ENCODE measurements at places on chromosomes 7 and 10. TPM values are rescaled to one million over a fixed set of nuclear protein-coding genes. Genes with fewer than 3 reads are reported as not detected.

The CNPY1 gene
- not detected for total RNA-seq

The SOSTDC1 gene
- total RNA-seq, result not detected

DNA sequence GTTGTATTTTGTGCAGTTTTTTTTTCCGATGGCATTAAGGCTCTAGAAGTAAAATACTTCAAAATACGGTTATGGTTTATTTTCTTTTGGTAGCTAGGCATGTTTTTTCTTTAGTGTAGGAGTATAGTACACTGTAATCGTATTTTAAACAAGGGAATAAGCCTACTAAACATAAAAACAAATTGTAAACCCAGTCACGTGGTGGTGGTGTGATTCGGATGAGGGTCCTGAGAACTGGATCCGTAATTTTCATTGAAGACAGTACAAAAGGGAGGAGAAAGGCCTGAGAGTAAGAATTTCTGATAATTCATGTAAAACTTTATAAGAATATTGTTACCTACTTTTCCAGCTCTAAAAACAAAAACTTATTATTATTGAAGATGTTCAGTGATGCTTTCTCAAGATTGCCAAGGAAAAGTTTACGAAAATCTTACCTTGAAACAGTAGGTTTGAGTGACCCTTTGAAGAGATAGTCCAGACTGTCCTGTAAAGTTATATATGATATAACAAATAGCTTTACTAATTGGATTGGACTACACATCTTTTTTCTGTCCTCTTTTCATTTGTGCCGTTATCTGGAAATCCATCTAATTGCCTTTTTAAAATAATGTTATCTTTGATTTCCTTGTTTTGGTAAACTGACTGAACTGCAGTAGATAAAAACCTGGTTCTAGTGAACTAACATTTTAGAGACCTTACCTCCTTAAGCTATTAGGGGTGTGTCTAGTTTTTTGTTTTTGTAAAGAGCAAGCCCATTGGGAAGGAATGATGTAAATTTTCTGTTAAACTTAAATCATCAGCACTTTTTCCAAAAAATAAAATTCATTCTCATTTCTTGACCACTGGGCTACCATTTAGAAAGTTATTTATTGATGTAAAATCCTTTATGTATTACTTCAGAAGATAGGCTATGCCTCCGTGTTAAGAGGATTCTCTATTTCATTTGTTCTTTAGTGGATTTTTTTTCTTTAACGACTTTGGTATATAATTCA is 1.0 kb upstream of the PBLD start:
- H3K36me3 ChIP-seq, result peaks cover 55% of the 10 kb centered on the region
- peak overlapping the region; percentile 100 for H3K27ac ChIP-seq
- no peaks in the 10 kb centered on the region for H3K27me3 ChIP-seq
- H3K4me3 ChIP-seq, result peak overlapping the region; percentile 98
- DNase-seq, result no peak
- H3K4me1 ChIP-seq, result peaks cover 52% of the 10 kb centered on the region

DNA sequence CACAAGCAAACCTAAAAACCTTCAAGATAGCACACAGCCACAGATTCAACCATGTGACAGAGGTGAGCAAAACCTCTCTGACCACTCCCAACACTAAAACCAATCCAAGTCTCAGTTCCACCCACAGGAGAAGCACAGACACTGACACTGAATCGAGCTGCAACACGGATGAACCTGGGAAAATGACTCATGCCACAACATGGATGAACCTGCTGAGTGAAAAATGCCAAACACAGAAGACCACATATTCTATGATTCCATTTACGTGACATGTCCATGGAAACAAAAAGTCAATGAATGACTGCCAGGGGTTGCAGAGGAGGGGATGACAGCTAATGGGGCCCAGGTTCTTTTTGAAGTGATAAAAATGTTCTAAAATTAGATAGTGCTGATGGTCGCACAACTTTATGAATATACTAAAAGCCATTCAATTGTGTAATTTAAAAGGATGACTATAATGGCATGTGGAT is 22.0 kb downstream of the CYTH3 start:
- H3K27ac ChIP-seq, result no peak overlapping the region
- peaks cover 29% of the 10 kb centered on the region for H3K27me3 ChIP-seq
- DNase-seq, result no peak
- no peak overlapping the region for H3K4me3 ChIP-seq
- H3K4me1 ChIP-seq, result peaks cover 7% of the 10 kb centered on the region

GRCh38 chr10:42941295-42941644 is 135.6 kb upstream of the RET start:
- H3K27me3 ChIP-seq, result no peaks in the 10 kb centered on the region
- H3K4me1 ChIP-seq, result no peaks in the 10 kb centered on the region
- H3K4me3 ChIP-seq, result no peak overlapping the region

DNA sequence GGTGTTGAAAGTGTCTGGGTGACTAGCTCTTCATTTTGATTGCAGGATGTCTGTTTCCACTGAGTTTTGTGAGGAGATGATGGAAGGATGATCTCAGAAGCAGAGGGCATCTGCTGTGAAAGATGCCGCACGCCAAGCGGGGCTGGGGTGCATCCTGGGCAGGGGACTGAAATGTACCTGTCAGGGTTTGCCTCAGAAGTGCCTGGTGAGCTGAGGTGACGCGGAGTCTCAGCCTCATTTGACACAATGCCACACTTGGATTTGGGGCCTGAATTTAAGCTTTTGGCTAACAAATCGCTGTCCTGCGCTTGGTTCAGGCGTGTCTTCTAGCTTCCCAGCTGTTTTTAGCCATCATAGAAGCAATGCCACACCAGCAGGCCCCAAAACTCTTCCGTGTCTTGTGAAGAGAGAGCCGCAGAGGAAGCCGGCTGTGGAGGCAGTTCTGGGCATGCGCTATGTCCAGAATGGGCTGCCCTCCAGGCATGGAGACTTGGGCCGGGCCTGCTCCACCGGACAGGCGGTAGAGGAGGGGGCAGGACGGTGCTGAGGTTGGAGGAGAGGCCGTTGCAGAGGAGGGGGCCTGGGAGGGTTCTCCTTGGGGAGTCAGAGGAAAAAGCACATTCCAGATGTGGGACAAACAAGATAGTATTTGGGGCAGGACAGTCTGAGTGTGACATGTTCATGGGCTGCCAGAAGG is 31.2 kb downstream of the WDR86 start:
- H3K4me1 ChIP-seq, result peaks cover 12% of the 10 kb centered on the region
- H3K36me3 ChIP-seq, result peaks cover 19% of the 10 kb centered on the region
- H3K4me3 ChIP-seq, result no peak overlapping the region
- DNase-seq, result no peak

- no peak for DNase-seq
- no peak overlapping the region for H3K27ac ChIP-seq
- H3K27me3 ChIP-seq, result no peaks in the 10 kb centered on the region
- H3K36me3 ChIP-seq, result no peaks in the 10 kb centered on the region
Observed at GRCh38 chr7:50153148-50153547, 60.1 kb upstream of the ZPBP start.

DNA sequence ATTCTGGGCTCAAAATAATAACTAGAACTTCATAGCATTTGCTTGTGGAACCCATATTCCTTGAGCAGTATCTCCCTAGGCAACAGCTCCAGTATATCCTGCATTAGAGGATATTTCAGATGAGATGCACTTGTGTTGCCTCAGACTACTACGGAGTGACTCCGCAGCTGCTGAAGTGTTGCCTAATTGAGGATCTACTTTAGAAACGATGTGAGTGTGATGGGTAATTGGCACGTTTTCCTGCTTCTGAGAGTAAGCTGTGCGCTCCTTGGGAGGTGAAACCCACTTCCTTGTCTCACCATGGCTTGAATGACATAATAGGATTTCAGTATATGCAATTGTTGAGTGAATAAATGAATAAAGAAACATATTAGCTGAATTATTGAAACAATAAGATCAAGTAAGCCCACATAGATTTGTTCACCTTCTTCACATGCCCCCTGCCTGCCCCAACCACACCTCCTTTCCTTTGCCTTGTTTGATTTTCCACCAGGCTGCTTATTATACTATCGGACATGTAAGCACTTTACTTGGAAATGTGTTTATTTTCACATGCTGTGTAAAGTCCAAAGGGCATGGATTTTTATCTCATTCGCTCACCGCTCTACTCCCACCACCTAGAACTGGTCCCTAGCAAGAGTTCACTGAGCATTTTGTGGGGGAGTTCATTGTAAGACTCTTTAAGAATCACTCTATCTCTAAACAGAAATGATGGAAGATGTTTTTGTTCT is 303.8 kb downstream of the KCNMA1 start:
- H3K36me3 ChIP-seq, result no peaks in the 10 kb centered on the region
- no peak overlapping the region for H3K27ac ChIP-seq
- H3K27me3 ChIP-seq, result no peaks in the 10 kb centered on the region
- H3K4me3 ChIP-seq, result no peak overlapping the region

- H3K27me3 ChIP-seq, result peaks cover 72% of the 10 kb centered on the region
- H3K4me1 ChIP-seq, result peaks cover 4% of the 10 kb centered on the region
- no peak overlapping the region for H3K27ac ChIP-seq
- no peak for DNase-seq
- H3K36me3 ChIP-seq, result no peaks in the 10 kb centered on the region
Observed at GRCh38 chr10:30058570-30059132, 735 bp downstream of the JCAD start.

Data from activated CD8-positive, alpha-beta T cell treated with anti-CD3 and anti-CD28 coated beads, Interleukin-2, amount 10 ng/mL, durations not matched to agents 7 days and 5 days (primary cell).